ENCODE measurements at places on chromosomes 5 and 9.

- DNase-seq = no peak
Measured at GRCh38 chr5:134125039-134126015, 10.8 kb downstream of the TCF7 start.

DNA sequence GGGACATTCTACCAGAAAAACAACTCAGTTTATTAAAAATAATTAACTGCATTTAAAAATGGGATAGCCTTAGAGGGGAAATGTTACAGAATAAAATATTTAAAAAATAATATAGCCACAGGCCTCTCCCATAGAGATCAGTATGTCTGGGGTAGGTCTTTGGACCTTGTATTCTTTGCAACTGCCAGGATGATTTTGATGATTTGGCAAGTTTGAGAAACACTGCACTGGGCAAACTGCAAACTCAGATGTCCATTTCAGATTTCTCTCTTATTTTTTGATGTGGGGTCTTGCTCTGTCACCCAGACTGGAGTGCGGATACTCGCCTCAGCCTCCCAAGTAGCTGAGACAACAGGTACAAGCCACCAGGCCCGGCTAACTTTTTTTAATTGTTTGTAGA is 24.9 kb upstream of the CCNO start:
- DNase-seq = no peak

DNA sequence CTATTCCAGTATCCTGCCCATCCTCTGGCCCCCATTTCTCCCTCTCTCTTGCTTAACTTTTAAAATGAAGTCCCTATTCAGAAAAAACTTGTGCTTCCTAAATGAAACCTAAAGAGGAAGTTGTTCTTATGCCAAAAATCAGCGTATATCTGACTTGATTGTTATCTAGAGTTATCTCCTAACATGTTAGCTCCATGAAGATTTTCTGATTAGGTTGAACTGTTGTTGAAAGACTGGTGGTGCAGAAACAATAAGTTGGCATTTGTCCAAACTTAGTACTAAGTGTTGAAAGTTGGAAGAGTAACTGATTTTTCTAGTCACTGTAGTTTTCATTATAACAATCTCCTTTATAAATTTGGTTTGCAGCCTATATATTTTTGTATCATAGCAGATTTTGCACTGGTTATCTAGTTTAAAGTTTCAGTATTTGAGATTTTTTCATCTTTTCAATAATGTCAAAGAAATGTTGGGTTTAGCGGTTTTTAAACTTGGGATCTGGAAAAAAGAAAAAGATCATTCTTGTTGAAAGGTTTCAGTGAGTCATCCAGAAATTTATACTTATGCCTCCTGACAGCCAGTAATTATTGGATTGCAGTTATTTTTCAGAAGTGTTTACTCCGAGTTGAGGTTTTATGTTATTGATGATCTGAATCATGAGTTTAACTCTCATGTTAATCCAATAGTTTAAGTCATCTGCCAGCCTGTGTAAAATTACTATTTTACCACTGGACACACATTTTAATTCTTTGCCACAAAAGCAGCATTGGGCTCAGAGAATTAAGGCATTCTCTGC is 60.6 kb downstream of the PAM start:
- DNase-seq = no peak

DNA sequence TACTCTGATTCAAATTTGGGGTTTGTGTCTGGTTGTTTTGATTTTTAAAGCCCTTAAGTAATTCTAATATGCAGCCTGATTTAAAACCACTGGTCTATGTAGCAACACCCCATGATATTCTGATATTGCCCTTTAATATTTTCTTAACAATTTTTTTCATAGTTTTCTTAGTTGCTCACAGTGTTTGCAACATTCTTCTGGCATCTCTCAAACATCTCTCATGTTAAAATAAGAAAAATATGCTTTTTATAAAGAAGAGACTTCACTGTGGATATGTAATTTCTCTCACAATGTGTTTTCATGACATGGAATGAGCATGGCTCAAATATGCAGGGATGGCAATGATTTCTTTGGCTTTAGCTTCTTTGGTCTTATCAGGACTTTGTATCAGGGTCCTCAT is 183.7 kb downstream of the TAF11L14 start:
- no peak for DNase-seq

All from HAP-1 (cell line).